ENCODE measurements at places on chromosomes 6 and 20. TPM values are rescaled to one million over a fixed set of nuclear protein-coding genes. Genes with fewer than 3 reads are reported as not detected.

GRCh38 chr20:46423342-46423741 is 16.9 kb upstream of the ELMO2 start:
- no peak for DNase-seq

DNA sequence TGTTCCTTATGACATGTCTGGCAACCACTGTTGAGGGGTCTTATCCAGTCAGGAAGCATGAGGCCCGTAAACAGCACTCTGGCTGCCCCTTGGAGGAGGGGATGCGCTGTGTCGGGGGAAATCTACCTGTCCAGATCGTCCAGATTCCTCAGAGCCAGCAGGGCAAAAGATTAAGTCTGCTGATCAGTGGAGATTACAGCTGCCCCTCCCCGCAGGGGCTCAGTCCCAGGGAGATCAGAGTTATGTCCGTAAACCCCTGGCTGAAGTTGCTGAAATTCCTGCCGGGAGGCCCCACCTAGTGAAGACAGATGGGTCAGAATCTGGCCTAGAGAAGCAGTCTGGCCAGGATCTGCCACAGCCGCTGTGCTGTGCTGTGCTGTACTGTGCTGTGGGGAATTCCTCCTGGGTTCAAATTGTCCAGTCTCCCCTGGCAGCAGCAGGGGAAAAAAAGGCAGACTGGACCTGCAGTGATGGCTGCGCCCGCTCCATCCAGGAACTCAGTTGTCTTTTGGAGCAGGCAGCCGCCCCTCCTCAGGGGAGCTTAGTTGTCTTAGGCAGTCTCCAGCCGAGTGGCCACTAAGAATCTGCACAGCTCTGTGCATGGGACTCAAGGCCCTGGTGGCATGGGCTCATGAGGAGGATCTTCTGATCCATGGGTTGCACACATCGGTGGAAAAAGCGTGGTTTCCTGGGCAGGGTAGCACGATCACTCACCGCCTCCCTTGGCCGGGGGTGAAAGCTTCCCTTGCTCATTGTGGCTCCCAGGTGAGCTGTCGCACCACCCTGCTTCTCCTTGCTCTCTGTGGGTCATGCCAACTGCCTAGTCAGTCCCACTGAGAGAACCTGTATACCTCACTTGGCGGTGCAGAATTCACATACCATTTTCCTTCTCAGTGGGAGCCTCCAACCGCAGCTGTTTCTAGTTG is 1368.8 kb upstream of the ADGRB3 start:
- no peak for DNase-seq

DNA sequence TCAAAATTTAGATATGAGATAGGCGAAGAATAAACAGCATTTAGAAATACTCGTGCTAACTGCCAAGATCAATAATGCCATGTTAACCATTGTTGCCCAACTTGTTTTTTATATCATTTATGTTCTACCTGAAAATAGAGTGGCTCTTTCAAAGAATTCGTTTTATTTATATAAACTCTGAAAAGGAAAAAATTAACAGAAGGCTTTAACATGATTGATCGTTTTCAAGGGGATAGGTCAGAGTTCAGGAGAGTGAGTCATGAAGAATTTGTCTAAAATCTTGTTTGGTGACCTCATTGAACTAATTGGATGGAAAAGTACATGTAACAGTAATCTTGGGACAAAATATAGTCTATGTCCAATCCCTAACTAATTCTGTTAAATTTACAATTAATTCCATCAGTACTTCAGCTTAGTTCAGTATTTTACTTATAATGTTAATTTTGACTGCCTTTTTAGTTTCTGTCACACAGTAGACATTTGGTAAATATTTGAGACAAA is 11.1 kb upstream of the ELOVL2 start:
- DNase-seq = no peak

The ULBP1 gene
- 0.03 TPM for polyA plus RNA-seq

The EPPIN gene
- polyA plus RNA-seq = not detected

The SLC24A3 gene
- 9.9 TPM for polyA plus RNA-seq

The TSHZ2 gene
- polyA plus RNA-seq = 10.7 TPM

The TNFRSF21 gene
- 22.8 TPM for polyA plus RNA-seq

The VSTM2L gene
- polyA plus RNA-seq = 22.9 TPM

The TCF21 gene
- 11.5 TPM for polyA plus RNA-seq
